Osteoblast (primary cell): ENCODE measurements at places on chromosomes 12 and 14.

GRCh38 chr14:65356327-65356836 is 56.1 kb upstream of the FUT8 start:
- peak; percentile 83 for DNase-seq

GRCh38 chr14:99237288-99237687 is 34.7 kb downstream of the BCL11B start:
- no peak for DNase-seq

- peak; percentile 65 for DNase-seq
Measured at GRCh38 chr12:104951759-104952509, 6.2 kb downstream of the SLC41A2 start.

DNA sequence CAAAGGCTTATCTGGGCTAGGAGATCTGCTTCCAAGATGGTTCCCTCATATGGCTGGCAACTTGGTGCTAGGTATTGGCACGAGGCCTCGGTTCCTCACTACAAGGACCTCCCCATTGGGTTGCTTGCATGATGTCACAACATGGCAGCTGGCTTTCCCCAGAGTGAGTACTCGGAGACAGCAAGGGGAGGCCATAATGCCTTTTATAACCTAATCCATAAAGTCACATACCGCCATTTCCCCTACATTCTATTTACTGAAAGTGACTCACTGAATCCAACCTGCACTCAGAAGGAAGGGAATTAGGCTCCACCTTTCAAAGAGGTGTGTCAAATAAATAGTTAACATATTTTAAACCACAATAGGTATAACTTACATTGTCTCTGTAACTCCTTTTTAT is 130.9 kb downstream of the SAMD4A start:
- no peak for DNase-seq

- DNase-seq = no peak
Measured at GRCh38 chr14:99773521-99774497, 19.4 kb upstream of the EML1 start.
